ENCODE measurements at places on chromosomes 6 and 20.

- no peak for DNase-seq
Observed at GRCh38 chr20:51507216-51508036, 35.1 kb downstream of the NFATC2 start.

DNA sequence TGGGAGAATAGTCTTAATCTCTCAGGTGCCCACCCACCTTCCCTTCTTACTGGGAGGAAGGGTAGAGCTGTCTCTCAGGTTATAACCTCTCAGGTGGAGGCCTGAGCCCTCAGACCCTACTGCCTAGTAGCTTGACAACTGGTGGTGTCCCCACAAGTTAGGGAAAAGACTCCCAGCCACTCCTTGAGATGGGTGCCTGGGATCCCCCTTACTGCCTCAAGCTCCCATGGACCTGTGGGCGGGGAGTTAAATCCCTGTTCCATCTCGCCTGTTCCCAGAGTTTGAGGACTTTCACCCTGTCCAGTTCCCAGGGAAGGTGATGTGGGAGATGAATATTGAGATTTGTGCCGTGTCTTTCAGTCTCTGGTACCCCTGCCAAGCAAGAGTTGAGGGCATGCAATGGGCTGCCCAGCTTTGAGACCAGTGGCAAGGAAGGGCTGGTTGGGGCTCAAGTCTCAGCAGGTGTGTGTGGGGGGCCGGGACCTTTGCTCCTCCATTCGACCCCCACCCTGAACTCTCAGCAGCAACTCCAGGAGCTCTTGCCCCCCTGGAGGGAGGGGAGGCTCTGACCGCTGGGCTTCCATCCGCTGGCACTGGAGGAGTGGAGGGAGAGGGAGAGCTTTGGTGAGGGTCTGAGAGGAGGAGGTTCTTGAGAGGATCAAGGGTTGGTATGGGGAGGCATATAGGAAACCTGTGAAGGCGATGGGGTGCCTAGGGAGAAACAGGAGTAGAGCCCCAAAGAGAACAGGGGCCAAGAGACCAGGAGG is 1.1 kb upstream of the PBX2 start:
- DNase-seq: no peak

- no peak for DNase-seq
Observed at GRCh38 chr6:43149265-43149664, 21.8 kb upstream of the SRF start.

- no peak for DNase-seq
Observed at GRCh38 chr20:32507998-32508774, 76.9 kb downstream of the NOL4L start.

- no peak for DNase-seq
Observed at GRCh38 chr6:148952147-148953035, 205.6 kb downstream of the UST start.

- peak; percentile 1 for DNase-seq
Observed at GRCh38 chr6:62891065-62891647, 320.1 kb upstream of the FKBP1C start.

- DNase-seq: no peak
Observed at GRCh38 chr20:19909725-19910124, 107.4 kb upstream of the NAA20 start.

GRCh38 chr6:47654255-47654654 is 44.1 kb upstream of the ADGRF4 start:
- no peak for DNase-seq

- no peak for DNase-seq
Observed at GRCh38 chr20:58752565-58752964, 60.0 kb downstream of the NPEPL1 start.

DNA sequence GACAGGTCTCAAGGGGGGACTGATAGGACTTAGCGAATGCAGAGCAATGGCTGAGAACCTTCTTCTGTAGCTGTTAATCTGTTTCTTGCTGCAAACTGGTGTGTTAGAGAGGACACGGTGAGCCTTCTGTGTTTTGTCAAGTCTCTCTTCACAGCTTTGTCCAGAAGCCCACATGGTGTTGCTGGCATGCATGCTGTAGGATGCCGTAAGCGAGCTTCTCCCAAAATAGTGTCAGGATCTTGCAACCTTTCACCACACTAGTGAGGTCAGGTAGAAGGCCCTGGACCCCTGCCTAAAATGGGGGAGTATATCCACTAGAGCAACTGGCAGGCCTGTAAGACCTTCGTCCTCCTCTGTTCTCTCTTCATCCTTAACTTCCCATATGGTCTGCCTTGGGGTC is 51.9 kb upstream of the GLP1R start:
- no peak for DNase-seq

DNA sequence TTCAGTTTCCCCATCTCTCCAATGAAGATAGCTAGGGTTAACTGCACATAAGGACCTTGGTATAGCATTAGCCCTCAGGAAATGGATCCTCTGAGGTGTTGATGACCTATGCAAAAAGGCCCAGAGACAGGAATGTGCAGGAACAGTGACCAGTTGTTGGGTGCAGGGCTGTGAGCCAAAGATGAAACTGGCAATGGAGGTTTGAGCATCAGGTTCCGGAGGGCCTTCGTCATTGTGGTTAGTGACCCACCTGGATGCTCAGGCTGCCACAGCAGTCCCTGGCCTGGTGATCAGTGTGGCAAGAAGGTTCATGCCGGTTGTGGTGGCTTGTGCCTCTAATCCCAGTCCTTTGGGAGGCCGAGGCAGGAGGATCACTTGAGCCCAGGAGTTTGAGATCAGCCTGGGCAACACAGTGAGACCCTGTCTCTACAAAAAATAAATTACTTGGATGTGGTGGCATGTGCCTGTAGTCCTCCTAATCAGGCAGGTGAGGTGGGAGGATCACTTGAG is 43.7 kb downstream of the TM9SF4 start:
- no peak for DNase-seq

DNA sequence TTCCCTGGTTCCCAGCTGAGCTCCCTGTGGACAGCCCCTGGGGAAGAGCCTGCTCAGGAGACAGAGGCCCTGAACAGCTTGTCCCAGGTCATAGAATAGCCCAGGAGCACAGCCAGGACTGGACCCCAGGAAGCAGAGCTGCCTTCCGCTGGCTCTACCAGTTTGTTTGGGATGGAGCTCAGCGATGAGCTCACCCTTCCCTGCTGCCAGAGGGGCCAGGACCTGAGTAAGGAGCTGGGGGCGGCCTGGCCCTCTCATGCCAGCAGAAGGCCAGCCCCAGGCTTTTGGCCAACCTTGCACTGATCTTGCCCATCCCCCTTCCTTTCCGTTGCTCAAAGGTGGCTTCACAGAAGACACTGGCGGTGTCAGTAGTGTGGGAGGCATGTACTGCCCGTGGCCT is 17.5 kb downstream of the MMP24OS start:
- DNase-seq: no peak

DNA sequence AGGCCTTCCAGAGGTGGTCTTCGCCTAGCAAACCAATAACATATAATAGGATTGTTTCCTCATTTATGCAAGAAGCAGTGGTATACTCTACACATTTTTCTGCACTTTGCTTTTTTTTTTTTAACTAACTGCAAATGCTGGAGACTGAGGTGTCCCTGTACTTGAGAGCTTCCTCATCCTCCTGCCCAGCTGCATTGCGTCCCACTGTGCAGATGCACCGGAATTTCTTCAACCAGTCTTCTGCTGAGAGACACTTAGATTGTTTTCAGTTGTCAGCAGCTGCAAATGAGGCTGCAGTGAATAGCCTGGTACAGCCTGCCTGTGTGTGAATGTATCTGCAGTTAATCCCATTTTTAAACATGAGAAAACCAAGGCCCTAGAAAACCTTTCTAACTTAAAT is 11.5 kb downstream of the FGD2 start:
- DNase-seq: no peak

DNA sequence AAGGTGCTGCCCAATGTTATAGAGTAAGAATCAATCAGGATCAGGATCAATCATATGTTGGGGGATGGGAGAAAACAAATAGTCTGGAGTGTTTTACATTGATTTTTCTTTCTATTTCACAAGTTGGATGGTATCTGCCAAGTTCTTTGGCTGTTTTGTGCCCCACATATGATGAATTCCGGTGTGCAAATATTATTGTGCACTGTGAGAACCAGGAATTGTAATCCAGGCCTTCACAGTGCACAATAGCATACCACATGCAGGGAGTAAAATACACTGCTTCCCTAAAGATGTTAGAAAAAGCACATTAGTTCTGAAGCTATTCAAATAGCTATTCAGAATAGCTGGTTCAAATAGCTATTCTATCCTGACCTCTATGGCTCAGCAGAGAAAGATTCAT is 133.7 kb downstream of the LCA5 start:
- no peak for DNase-seq

DNA sequence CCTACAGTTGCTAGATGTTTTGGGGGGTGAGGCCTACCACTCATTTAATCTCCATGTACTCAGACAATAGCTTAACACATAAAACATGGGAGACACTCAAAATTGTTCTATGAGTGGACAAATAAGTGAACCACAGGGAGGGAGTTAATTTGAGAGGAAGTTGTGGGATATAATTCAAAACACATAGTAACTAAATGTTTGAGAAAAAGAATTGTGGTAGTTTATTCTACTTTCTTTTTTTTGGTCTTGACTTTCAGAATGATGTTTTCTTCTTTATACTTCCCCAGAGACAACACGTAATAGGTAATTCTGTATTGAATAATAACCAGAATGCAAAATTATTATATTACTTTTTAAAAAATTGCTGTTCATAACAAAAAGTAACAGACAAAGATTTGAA is 453.8 kb downstream of the RFPL4B start:
- no peak for DNase-seq
